MG63 (cell line): ENCODE measurements at places on chromosomes 5 and 9. TPM values are rescaled to one million over a fixed set of nuclear protein-coding genes. Genes with fewer than 3 reads are reported as not detected.

DNA sequence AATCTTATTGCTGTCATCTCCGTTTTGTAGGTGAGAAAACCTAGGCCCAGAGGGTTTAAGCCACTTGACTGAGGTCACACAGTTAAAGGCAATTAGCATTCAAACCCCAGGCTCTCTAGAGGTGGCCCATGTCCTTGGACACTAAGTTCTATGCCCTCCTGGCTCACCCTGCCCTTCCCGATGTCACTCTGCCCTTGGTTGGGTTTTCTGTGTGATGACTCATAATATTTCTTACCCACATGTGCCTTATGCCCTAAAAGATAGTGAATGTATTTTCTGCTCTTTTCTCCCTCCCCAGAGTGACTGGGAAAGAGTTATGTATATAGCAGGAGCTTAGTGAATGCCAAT is 174.5 kb upstream of the PITX1 start:
- no peak for DNase-seq

- DNase-seq = no peak
Observed at GRCh38 chr9:20028192-20028848, 239.5 kb upstream of the SLC24A2 start.

- no peak for DNase-seq
Observed at GRCh38 chr5:98906756-98907355, 22.0 kb downstream of the CHD1 start.

GRCh38 chr9:27196383-27196782 is 87.4 kb downstream of the TEK start:
- no peak for DNase-seq

GRCh38 chr5:82641331-82642003 is 363.3 kb upstream of the RPS23 start:
- DNase-seq = peak; percentile 57

- DNase-seq = no peak
Observed at GRCh38 chr5:170974461-170974860, 112.6 kb downstream of the RANBP17 start.

- no peak for DNase-seq
Observed at GRCh38 chr5:127518319-127518621, 830 bp downstream of the PRRC1 start.

GRCh38 chr9:96086936-96087571 is 211.6 kb downstream of the ERCC6L2 start:
- DNase-seq = no peak

DNA sequence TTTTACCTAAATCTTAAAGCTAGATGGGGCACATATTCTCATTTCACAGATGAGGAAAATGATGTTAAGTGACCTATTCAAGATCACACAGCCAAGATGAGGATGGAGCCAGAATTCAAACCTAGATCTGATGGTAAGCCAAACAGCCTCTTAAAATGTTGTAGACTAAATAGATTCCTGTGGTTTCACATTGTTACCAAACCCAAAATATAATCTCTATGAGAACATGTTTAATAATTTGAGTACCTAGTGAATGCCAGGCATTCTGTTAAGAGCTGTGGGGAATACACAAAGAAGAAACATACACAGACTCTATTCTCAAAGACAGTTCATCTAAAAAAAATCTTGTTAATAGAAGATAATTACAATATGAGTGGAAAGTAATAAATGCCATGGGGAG is 25.2 kb downstream of the HOMER1 start:
- DNase-seq = no peak

GRCh38 chr5:143791848-143792731 is 19.9 kb upstream of the HMHB1 start:
- no peak for DNase-seq

GRCh38 chr9:129693741-129694140 is 28.3 kb downstream of the PRRX2 start:
- DNase-seq = no peak

- DNase-seq = no peak
Observed at GRCh38 chr5:168778536-168778935, 199.4 kb upstream of the PANK3 start.

The ZNF189 gene
- 14.1 and 31.1 TPM in 2 replicates for total RNA-seq

The GARIN3 gene
- not detected in 2 replicates for total RNA-seq

The PFDN1 gene
- 240 and 304 TPM in 2 replicates for total RNA-seq

The IL13 gene
- total RNA-seq = not detected in 2 replicates

The TLX3 gene
- not detected in 2 replicates for total RNA-seq

The DMGDH gene
- not detected in 2 replicates for total RNA-seq

The CDC25C gene
- 20.2 and 23.9 TPM in 2 replicates for total RNA-seq
